ENCODE measurements at places on chromosomes 4 and X.

- DNase-seq: no peak
Observed at GRCh38 chr4:140312100-140312499, 61.3 kb upstream of the SCOC start.

- DNase-seq: no peak
Observed at GRCh38 chrX:40947276-40947675, 138.0 kb upstream of the USP9X start.

DNA sequence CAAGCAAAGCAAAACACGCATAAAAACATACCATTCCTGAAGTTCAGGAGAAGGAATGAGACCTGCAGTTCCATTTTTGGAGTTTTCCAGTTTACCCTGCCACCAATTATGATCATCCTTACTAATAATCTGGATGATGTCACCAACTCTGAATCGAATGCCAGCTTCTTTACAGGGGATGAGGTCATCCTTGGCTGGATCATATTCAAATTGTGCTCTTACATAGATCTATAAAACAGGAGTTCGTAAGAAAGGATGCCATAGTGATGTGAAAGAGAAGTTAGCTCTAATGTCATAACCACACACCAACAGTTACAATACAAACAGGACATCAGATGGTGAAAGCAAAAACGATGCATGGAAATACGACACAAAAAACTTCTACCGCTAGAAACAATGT is 106.5 kb downstream of the NYX start:
- no peak for DNase-seq

DNA sequence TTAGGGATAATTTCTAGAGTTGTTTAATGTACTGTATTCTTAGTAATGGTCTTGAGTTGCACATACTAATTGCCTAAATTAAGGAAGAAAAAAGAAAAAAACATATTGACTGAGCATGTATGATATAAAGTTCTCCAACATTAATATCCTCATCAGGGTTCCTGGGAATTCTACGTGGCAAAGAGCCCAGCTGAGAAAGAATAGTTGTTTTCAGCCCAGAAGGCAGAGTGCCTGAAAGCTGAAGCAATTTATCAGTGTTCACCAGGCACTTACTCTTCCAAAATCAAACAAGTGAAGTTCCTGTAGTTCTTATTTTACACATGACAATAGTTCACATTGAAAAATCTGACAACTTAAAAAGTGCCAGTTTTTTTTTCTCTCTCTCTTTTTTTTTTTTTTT is 27.7 kb downstream of the YIPF7 start:
- no peak for DNase-seq

DNA sequence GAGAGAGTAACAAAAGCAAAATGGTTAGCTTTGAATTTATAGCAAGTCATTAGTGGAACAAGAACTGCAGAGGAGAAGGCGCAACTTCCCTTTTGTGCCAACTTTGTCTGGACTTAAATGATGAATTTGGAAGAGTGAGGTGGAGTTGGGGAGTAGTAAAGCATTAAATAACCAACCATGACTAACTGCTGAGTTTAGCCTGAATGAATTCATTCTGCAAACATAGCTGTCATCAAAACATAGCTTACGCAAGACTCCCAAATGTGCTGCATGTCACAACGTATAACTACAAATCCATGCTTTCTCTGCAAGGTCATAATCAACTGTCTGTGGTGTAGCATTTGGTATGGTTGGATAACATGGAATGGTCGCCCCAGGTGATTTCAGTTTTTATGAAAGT is 75.9 kb upstream of the RPL34 start:
- DNase-seq: no peak

GRCh38 chrX:121569609-121570008 is 522.2 kb downstream of the GLUD2 start:
- DNase-seq: no peak

DNA sequence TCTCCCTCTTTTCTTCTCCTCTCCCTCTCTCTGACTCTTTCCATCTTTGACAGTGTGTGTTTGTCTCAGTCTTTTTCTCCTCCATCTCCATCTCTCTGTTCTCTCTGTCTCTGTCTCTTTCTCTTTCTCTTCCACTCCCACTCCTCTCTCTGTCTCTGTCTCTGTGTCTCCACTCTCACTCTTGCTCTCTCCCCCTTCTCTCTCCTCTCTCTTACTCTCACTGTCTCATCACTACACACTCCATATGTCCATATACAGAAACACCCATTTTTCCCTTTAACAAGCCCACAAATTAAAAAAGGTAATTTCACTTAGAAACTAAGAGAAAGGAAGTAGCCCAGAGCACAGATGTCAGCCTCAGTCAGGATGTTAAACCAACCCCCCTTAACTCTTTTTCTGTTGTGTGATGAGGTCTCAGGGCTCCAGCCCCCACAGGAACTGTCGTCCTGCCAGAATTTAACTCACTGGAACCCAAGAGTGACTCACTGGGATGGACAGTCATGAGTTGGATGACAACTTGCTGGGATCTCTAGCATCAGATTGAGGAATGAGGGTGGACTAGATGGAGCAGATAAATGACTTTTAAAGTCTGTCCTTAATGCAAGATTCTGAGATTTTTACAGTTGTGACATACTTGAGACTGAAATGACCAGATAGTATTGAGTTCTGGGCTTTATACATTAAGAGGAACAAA is 27.5 kb downstream of the OTUD6A start:
- no peak for DNase-seq

GRCh38 chr4:14096396-14096965 is 469.0 kb upstream of the BOD1L1 start:
- DNase-seq: no peak

GRCh38 chrX:40329616-40330015 is 231.9 kb upstream of the BCOR start:
- no peak for DNase-seq

DNA sequence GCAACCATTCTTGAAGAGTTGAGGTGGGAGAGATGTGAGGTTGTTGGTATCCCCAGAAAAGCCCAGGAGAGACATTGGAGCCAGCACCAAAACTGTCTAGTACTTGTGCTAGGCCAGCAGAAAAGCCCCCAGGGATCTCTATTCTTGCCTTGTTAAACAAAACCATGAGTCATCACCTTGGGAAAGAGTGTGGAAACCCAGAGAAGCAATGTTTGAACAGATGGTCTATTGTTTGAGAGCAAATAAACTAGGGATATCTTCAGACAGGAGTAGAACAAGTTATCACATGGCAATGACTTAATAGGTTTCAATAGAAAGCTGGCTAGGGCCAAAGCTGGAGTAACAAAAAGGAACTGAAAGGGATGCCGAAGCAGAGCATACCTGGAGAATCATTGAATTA is 195.7 kb upstream of the CASK start:
- peak; percentile 90 for DNase-seq

GRCh38 chrX:80648023-80648422 is 161.7 kb downstream of the BRWD3 start:
- DNase-seq: no peak

DNA sequence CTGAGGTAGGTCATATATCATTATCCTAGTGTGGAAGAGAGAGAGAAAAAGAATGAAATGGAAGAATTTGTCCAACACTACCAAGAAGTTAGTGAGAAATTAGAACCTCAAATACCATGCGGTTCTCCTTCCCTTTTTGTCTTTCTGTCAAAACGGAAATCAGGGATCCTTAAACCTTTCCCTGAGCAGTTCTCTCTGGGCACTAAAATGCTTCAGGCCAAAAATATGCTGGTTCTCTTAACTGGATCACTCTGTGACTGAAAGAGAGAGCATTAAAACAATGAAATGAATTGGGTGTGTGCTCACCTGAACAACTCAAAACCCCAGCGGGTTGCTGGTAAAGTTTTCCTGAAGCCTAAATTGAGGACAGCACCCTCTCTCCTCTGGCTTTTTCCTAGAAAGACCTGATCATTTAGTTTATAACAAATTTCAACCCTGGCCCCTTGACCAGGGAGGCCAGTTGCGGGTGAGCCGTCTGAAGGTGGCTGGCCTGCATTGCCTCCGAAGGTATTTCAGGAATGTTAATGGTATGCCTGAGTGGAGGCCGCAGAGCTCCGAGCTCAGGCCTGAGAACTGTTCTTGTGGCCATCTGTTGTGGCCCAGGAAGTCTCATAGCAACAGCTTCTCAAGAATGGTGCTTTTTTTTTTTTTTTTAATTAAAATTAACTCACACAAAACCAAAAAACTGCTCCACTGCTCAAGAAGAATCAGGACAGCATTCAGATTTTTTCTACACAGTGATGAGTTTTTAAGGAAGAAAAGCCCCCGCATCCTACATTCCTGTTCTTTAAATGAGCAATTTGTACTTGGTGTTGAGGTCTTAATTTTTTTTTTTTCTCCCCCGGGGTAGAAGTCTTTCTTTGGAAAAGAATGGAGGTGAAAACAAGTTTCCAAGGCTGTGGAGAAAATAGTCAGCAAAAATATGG is 155.1 kb downstream of the SHROOM3 start:
- no peak for DNase-seq

DNA sequence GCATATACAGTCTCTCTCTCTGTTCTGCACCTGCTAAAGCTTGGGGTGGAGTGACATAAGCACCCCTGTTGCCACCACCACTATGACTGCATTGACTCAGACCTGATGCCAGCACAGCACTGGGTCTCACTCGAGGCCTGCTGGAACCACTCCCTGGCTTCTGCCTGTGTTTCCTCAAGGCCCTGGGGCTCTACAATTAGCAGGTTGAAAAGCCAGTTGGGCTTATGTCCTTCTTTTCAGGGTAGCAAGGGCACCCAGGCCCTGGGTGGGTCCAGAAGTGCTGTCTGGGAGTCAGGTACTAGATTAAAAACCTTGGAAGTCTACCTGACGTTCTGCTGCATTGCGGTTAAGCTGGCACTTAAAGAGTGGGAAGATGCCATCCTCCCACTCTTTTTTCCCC is 50.5 kb upstream of the MAGEC3 start:
- no peak for DNase-seq

GRCh38 chr4:97432551-97432950 is 710.7 kb downstream of the STPG2 start:
- DNase-seq: no peak

DNA sequence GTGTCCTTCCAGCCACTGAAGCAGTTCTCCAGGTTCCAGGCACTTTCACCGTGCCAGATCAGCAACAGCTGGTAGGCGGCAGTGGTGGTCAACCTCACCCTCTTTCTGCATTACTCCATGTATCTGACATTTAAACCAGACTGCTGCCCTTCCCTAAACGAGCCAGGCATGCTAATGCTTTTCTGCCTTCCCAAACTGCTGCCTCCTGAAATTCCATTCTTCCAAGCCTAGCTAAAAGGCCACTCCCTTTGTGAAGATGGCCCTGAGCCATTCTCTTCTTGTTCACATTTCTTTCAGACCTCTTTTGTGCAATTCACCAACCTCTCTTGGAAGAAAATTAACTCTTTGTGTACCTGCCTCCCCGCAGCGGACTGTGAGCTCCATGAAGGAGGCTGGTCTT is 73.7 kb downstream of the CHST7 start:
- no peak for DNase-seq

DNA sequence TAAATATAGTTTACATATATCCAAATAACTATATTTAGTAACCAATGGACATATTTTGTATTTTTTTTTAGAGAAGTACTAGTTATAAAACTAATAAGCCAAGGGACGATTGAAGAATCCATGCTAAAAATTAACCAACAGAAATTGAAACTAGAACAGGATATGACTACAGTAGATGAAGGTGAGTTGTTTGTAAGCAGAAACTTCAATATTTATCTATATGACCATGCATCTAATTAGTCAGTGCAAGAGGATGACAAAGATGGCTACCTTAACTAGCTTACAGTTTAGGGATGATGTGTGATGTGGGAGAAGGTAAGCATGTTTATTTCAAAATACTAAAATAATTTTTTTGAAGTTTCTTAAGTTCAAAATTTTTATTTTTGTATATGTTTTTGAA is 57.7 kb downstream of the HPGDS start:
- no peak for DNase-seq

DNA sequence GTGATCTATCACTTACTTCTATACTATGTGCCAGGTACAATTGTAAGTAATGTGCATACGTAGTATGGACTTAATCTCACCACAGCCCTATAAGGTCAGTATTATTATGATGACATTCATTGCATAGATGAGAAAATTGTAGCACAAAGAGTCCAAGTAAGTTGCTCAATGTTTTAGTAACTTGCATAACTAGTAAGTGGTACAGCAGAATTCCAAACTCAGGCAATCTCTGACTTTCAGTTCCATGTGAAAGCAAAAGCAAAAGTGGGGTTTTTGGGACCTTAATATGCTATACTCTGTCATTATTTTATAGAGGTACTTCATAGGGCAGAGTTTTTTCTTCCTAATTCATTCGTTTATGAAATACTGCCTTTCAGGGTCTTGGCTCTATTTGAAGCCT is 188.8 kb upstream of the VEGFC start:
- DNase-seq: no peak

- DNase-seq: no peak
Observed at GRCh38 chr4:48193096-48193836, 59.2 kb upstream of the TXK start.

GRCh38 chr4:164379694-164380093 is 374.2 kb upstream of the SMIM31 start:
- no peak for DNase-seq

DNA sequence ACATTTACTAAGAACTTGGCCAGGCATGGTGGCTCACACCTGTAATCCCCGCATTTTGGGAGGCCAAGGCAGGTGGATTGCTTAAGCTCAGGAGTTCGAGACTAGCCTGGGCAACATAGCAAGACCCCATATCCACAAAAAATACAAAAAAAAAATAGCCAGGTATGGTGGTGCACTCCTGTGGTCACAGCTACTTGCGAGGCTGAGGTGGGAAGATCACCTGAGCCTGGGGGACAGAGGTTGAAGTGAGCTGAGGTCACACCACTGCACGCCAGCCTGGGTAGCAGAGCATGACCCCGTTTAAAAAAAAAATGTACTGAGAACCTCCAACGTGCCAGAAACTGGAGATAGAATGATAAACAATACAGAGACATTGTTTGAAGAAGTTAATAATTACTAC is 8.0 kb downstream of the OPRPN start:
- no peak for DNase-seq

DNA sequence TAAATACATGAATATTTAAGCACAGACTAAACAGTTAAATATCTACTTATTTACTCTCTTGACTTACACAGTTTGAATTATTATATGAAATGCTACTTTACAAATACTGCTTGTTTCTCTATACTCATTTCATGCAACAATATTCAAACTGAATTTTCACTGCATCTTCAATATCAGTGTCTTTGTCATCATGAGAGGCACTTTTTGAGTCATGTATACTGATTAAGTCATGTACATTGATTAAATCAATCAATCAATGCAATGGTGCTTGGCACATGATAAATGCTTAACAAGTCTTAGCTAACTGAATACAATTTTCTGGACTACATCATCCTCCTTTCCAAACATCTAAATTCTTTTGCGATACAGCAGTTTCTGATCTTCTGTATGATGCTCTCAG is 67.1 kb downstream of the CHM start:
- no peak for DNase-seq

GRCh38 chrX:43141885-43142284 is 363.9 kb upstream of the PPP1R2C start:
- no peak for DNase-seq

DNA sequence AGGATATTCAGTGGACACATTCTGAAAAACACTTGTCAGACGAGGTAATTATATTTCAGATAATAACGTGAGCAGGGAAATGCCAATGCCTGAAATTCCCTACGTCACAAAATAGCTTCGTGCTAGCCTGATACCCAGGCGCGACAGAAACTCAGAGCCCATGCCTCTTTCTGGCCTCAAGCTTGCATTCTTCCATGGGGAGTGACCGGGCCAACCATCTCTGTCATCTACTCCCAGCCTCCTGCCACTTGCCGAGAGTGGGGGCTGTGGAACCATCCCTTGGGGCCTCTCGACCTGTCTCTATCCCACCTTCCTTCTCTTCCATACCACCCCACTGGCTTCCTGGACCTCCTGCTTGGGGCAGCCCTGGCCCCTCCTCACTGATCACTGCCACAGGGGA is 34.5 kb upstream of the CDKN2AIP start:
- no peak for DNase-seq

- no peak for DNase-seq
Observed at GRCh38 chr4:181013162-181013561, 1230.0 kb upstream of the TENM3 start.
